ENCODE measurements at places on chromosomes 7 and 10.

GRCh38 chr10:47025253-47025539 is 114.0 kb downstream of the PTPN20 start:
- DNase-seq: no peak

DNA sequence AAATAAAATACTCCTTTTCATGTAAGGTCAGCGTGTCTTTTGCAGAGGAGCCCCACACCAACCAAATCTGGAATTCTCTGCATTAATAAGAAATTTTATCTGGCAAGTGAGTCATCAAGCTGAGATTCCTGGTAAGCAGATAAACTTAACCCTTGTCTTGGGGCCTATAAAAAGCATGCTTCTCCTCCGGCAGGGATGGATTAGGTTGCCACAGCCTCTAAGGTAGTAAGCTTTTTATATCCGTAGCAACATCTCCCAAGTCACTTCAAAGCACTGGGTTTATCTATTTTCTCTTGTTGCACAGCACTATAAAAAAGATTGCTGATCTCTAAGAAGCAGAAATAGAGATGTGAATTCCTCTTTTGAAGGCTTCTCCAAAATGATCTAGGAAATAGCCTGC is 202.8 kb upstream of the NOBOX start:
- no peak for DNase-seq

GRCh38 chr10:59373071-59373470 is 10.7 kb upstream of the FAM13C start:
- no peak for DNase-seq

GRCh38 chr10:9342885-9343570 is 1288.5 kb downstream of the GATA3 start:
- no peak for DNase-seq

- DNase-seq: no peak
Observed at GRCh38 chr7:25116621-25117020, 8.4 kb downstream of the CYCS start.
